ENCODE measurements at places on chromosomes 13 and 19.

- no peak overlapping the region for H3K4me3 ChIP-seq
- no peak overlapping the region for H3K27ac ChIP-seq
- H3K36me3 ChIP-seq = no peaks in the 10 kb centered on the region
- DNase-seq = no peak
- no peaks in the 10 kb centered on the region for H3K27me3 ChIP-seq
Observed at GRCh38 chr19:32196690-32197420, 148.6 kb upstream of the ZNF507 start.

- no peaks in the 10 kb centered on the region for H3K27me3 ChIP-seq
- H3K4me3 ChIP-seq = peak within 1 kb of the TSS; percentile 92
- no peaks in the 10 kb centered on the region for H3K4me1 ChIP-seq
Observed at GRCh38 chr19:56538761-56539263, at the start of gene ZFP28. ZFP28 (plus strand) TSS chr19:56538948; CDS start chr19:56539019, 71 bp downstream.

GRCh38 chr13:95535243-95535642, 17.3 kb upstream of the CLDN10 start:
- DNase-seq = no peak
- H3K27me3 ChIP-seq = no peaks in the 10 kb centered on the region
- no peak overlapping the region for H3K27ac ChIP-seq
- H3K4me3 ChIP-seq = no peak overlapping the region
- no peaks in the 10 kb centered on the region for H3K36me3 ChIP-seq

GRCh38 chr13:31930901-31931522, 100.6 kb upstream of the FRY start:
- no peak overlapping the region for H3K4me3 ChIP-seq
- H3K36me3 ChIP-seq = no peaks in the 10 kb centered on the region
- DNase-seq = no peak
- H3K27me3 ChIP-seq = no peaks in the 10 kb centered on the region

DNA sequence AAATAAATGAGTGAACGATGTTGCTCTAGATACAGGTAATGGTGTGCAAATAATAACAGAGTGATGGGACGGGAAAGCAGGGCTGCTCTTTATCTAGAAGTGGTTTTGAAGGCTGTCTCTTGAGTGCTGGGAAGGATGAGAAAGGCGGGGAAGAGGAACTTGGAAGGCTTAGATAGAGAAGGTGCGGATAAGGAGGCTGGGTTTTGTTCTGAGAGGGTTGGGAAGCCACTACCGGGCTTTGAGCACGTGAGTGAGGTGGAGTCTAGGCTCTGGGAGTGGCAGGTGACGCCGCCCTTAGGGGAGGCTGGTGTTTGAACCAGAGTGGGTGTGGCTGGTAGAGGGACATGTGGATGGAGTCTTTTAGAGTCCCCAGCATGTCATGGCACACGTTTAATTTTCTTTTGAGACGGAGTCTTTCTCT, 811 bp downstream of the ARMC6 start:
- H3K4me3 ChIP-seq = peak overlapping the region; percentile 82
- H3K27ac ChIP-seq = peak overlapping the region; percentile 99
- H3K27me3 ChIP-seq = no peaks in the 10 kb centered on the region
- H3K36me3 ChIP-seq = no peaks in the 10 kb centered on the region
- no peak for DNase-seq
- H3K4me1 ChIP-seq = peaks cover 7% of the 10 kb centered on the region

GRCh38 chr19:4136680-4137088, 12.8 kb upstream of the MAP2K2 start:
- no peak for DNase-seq
- no peaks in the 10 kb centered on the region for H3K36me3 ChIP-seq
- no peaks in the 10 kb centered on the region for H3K4me1 ChIP-seq
- no peaks in the 10 kb centered on the region for H3K27me3 ChIP-seq
- no peak overlapping the region for H3K4me3 ChIP-seq
- H3K27ac ChIP-seq = no peak overlapping the region

- peak overlapping the region; percentile 92 for H3K27ac ChIP-seq
- H3K36me3 ChIP-seq = no peaks in the 10 kb centered on the region
- DNase-seq = no peak
- H3K4me3 ChIP-seq = peak overlapping the region; percentile 52
- H3K27me3 ChIP-seq = peaks cover 12% of the 10 kb centered on the region
- H3K4me1 ChIP-seq = no peaks in the 10 kb centered on the region
Observed at GRCh38 chr13:50125304-50125553, 110.0 kb downstream of the KCNRG start.

GRCh38 chr13:92224052-92224821, 825.8 kb downstream of the GPC5 start:
- H3K4me3 ChIP-seq = no peak overlapping the region
- no peak for DNase-seq
- H3K4me1 ChIP-seq = no peaks in the 10 kb centered on the region
- no peaks in the 10 kb centered on the region for H3K27me3 ChIP-seq
- H3K27ac ChIP-seq = no peak overlapping the region

GRCh38 chr19:30167976-30168635, 204.1 kb upstream of the ZNF536 start:
- no peaks in the 10 kb centered on the region for H3K4me1 ChIP-seq
- no peak overlapping the region for H3K27ac ChIP-seq
- DNase-seq = no peak
- H3K27me3 ChIP-seq = no peaks in the 10 kb centered on the region
- no peak overlapping the region for H3K4me3 ChIP-seq

GRCh38 chr19:2476451-2477140, 669 bp downstream of the GADD45B start:
- H3K4me3 ChIP-seq = peak overlapping the region; percentile 70
- H3K27me3 ChIP-seq = no peaks in the 10 kb centered on the region
- no peaks in the 10 kb centered on the region for H3K36me3 ChIP-seq
- H3K4me1 ChIP-seq = no peaks in the 10 kb centered on the region
- H3K27ac ChIP-seq = peak overlapping the region; percentile 84
- peak; percentile 50 for DNase-seq

DNA sequence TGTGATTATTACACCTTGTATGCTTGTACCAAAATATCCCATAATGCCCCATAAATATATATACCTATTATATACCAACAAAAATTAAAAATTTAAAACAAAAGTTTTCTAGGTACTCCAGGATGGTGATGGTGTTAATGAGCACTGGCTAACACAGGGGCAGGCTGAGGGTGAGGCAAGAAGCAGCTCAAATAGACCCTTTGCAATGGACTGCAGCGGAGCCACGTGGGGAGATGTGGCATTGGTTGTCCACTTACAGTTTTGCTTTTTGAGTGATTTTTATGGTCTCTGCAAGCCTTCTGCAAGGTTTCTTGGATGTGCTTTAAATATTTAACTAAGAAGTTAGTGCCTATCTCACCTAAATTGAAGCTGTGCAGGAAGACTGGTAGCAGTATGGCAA, 132.9 kb downstream of the RAP2A start:
- H3K27me3 ChIP-seq = no peaks in the 10 kb centered on the region
- H3K27ac ChIP-seq = no peak overlapping the region
- H3K4me1 ChIP-seq = no peaks in the 10 kb centered on the region
- H3K36me3 ChIP-seq = no peaks in the 10 kb centered on the region
- no peak for DNase-seq

GRCh38 chr13:18212873-18213272, 968.8 kb downstream of the TUBA3C start:
- H3K4me1 ChIP-seq = no peaks in the 10 kb centered on the region
- H3K4me3 ChIP-seq = no peak overlapping the region
- no peaks in the 10 kb centered on the region for H3K36me3 ChIP-seq
- H3K27ac ChIP-seq = no peak overlapping the region

DNA sequence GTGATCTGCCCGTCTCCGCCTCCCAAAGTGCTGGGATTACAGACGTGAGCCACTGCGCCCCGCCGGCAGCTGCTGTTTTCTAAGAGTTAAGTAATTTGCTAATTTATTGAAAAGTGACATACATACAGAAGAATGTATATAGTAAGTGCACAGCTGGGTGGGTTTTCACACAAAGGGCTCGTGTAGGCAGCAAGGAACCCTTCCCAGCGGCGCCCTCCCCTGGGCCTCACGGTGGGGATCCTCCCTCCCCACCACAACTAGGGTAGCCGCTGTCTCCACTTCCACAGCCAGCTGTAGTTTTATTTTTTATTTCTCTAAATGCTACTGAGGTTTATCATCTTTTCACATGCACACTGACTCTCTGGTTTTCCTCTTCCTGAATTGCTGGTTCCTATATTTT, 64.9 kb downstream of the CRYL1 start:
- H3K36me3 ChIP-seq = no peaks in the 10 kb centered on the region
- no peak for DNase-seq
- H3K4me3 ChIP-seq = no peak overlapping the region
- peak overlapping the region; percentile 26 for H3K27ac ChIP-seq

- no peak overlapping the region for H3K4me3 ChIP-seq
- no peak for DNase-seq
- H3K4me1 ChIP-seq = no peaks in the 10 kb centered on the region
- H3K27ac ChIP-seq = no peak overlapping the region
Observed at GRCh38 chr19:547836-548720, 4.2 kb downstream of the GZMM start.

DNA sequence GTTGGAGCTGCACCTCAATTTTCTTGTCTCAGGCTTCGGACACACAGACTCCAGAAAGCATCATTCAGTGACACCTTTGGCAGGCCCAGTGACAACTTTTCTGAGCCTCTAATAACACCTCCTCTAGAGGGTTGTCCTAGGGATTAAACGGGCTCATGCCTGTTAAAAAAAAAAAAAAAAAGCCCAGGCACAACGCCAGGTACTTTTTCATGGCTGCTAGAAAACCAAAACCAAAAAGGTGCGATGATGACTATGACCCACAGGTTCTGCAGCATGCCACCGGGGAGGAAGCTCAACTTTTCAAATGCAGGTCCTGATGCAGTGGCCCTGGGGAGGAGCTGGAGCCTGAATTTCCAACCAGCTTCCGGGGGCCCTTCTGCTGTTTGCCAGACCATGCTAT, 184.2 kb downstream of the ABCC4 start:
- H3K27ac ChIP-seq = no peak overlapping the region
- H3K4me3 ChIP-seq = no peak overlapping the region

GRCh38 chr13:38854226-38854625, 136.4 kb downstream of the STOML3 start:
- H3K36me3 ChIP-seq = no peaks in the 10 kb centered on the region
- H3K27ac ChIP-seq = no peak overlapping the region
- H3K4me1 ChIP-seq = no peaks in the 10 kb centered on the region
- DNase-seq = no peak
- H3K27me3 ChIP-seq = no peaks in the 10 kb centered on the region

DNA sequence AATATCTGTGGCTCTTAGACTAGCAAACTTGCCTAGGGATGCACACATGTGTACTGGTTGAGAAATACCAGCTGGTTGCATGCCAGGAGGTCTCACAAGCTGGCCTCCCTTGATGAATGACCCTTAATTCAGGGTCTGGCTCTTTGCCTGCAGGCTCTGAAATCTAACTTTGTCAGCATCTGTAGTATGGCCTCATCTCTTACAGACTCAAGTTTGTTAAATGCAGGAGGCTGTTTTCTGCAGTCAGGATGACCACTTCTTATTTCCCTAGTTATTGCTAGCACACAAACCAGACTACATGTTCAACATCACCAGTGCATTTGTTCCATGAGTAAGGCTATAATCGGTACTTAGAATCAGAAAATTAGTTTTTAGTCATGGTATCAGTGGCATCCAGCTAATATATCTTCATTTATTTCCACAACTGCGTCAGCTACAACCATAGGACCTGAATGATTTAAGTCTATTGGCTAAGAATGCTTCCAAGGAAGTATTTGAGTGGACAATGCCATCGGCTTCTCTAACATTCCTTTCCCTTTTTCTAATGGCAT, 23.3 kb upstream of the POSTN start:
- H3K4me3 ChIP-seq = no peak overlapping the region
- peaks cover 4% of the 10 kb centered on the region for H3K4me1 ChIP-seq
- no peaks in the 10 kb centered on the region for H3K27me3 ChIP-seq
- peak; percentile 36 for DNase-seq
- H3K36me3 ChIP-seq = no peaks in the 10 kb centered on the region

- no peak overlapping the region for H3K4me3 ChIP-seq
- H3K36me3 ChIP-seq = no peaks in the 10 kb centered on the region
Observed at GRCh38 chr19:33740811-33741396, 55.8 kb upstream of the KCTD15 start.

DNA sequence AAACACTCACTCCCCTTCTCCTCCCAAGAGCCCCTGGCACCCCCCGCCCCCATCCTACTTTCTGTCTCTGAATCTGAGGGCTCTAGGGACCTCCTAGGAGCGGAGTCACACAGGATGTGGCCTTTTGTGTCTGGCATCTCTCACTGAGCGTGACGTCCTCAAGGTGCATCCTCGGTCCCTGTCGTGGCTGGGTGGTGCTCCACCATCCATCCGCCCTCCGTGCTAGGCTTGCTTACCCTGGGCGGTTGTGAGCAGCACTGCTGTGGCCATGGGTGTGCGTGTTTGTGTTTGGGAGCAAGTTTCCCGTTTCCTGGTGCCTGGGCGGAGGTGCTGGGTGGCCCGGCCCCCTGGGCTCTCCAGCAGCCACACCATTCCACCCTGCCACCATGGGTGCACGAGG, 12.2 kb downstream of the PLEKHJ1 start:
- H3K4me3 ChIP-seq = no peak overlapping the region
- H3K27ac ChIP-seq = no peak overlapping the region
- H3K36me3 ChIP-seq = no peaks in the 10 kb centered on the region
- no peaks in the 10 kb centered on the region for H3K27me3 ChIP-seq
- H3K4me1 ChIP-seq = no peaks in the 10 kb centered on the region
- DNase-seq = no peak

DNA sequence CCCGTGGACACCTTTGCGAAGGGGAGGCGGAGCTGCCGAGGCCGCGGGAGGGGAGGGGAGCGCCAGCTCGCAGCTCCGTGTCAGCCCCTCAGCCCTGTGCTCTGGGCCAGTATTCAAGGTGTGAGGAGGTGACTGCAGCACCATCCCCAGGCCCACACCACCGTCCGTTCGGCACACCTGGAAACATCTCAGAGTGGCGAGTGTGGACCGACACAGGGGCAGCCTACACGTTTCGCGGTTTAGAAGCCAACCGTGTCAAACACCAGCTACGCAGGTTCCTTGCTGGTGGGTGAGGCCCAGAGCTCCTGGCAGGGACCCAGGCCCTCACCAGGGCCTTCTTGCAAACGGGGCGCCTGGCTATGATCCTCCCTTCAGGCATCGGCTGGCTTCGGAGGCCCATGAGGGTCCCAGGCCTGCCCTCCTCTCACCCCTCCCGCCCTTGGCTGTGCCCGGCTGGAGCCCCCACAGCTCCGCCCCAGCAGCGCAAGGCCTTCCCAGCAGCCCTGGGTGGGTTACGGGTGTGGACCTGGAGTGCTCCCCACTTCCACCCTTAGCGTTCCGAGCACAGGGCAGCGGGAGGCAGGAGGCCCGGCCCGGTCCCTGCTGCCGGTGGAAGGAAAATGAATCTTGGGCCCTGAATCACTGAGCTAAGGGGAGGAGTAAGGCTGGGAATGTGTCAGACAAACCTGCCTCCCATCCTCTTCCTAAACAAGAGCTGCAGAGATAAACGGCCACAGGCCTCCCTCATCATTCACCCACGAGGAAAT, 1.2 kb downstream of the C13orf46 start:
- no peak overlapping the region for H3K27ac ChIP-seq
- DNase-seq = no peak
- no peak overlapping the region for H3K4me3 ChIP-seq
- no peaks in the 10 kb centered on the region for H3K36me3 ChIP-seq
- no peaks in the 10 kb centered on the region for H3K4me1 ChIP-seq
- H3K27me3 ChIP-seq = no peaks in the 10 kb centered on the region

- no peak for DNase-seq
- no peaks in the 10 kb centered on the region for H3K4me1 ChIP-seq
- no peaks in the 10 kb centered on the region for H3K27me3 ChIP-seq
- H3K4me3 ChIP-seq = no peak overlapping the region
- no peaks in the 10 kb centered on the region for H3K36me3 ChIP-seq
Observed at GRCh38 chr19:31356587-31357314, 7.5 kb upstream of the TSHZ3 start.

- H3K4me1 ChIP-seq = no peaks in the 10 kb centered on the region
- DNase-seq = no peak
- H3K36me3 ChIP-seq = no peaks in the 10 kb centered on the region
- H3K27me3 ChIP-seq = no peaks in the 10 kb centered on the region
Observed at GRCh38 chr19:511101-511851, 4.0 kb downstream of the TPGS1 start.
